Fibroblast of skin of right quadriceps (primary cell): ENCODE measurements at places on chromosomes 3 and 15.
A peak's percentile ranks its signal among the peaks of the same experiment; 100 is the strongest.

- DNase-seq, result peak; percentile 72
Measured at GRCh38 chr15:85473455-85473854, 93.1 kb downstream of the AKAP13 start.

GRCh38 chr3:10930666-10931040, 61.9 kb upstream of the SLC6A1 start:
- DNase-seq, result no peak

DNA sequence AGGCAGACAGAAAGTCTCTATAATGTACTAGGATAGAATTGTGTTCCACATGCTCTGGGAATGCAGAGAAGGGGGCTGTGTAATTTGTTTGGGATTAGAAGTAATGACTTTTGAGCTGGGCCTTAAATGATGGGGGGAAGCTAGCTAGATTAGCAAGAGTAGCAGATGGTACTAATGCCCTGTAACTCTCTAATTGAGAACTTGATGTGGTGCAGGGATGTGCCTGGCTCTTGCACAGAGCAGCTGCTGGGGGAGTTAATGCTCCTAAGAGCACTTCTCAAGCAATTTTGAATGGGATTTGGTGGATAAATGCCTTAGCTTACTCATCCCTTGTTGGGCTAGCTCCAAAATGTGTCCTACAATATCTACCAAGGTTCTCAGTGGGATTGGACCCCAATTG, 12.4 kb upstream of the SYN2 start:
- DNase-seq, result no peak

DNA sequence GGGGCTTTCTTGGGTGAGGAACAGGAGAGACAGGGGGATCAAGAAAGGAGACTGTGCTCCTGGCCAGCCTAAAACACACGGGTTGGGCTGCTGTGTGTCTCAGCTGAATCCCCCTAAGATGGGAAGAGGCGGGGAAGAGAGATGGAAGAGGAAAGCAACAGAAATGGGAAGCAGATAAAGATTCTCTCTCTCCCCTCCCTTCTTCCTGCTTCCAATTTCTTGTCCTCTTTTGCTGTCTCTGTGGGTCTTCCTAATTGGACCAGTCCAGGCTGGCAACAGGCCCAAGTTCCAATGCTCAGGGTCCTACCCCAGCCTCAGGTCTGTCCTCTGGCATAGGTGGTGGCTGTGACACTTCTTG, 7.1 kb downstream of the ISLR2 start:
- no peak for DNase-seq

GRCh38 chr3:14494279-14494972, 45.7 kb downstream of the GRIP2 start:
- no peak for DNase-seq

DNA sequence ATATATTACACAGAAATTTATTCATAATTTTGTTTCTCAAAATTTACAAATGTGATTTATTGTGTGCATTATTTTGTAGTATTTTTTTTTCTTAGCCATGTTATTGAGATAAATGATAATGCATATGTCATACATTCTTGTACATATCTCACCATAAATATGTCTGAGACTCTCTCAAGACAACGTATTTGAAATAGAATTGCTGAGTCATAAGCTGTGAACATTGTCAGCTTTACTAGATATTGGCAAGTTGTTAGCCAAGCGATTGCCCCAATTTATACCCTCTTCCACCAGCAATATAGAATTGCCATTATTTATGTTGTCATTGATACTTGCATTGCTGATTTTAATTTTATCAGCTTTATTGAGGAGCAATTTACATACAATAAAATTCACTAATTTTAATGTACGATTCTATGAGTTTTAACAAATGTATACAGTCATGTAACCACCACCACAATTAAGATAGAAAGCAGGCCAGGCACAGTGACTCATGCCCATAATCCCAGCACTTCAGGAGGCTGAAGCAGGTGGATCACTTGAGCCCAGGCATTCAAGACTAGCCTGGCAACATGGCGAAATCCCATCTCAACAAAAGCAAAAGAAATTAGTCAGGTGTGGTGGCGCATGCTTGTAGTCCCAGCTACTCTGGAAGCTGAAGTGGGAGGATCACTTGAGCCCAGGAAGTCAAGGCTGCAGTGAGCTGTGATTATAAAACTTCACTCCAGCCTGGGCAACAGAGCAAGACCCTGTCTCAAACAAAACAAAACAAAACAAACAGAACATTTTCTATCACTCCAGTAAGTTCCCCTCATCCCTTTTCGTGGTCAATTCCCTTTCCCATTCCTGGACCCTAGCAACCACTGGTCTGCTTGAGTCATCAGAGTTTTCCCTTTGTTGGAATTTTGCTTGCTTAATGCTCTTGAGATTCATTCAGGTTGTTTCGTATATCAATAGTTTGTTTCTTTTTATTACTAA, 373.1 kb downstream of the MFSD1 start:
- peak; percentile 18 for DNase-seq

- DNase-seq, result peak; percentile 97
Measured at GRCh38 chr3:170414202-170414663, 4.4 kb upstream of the CLDN11 start.

- peak; percentile 8 for DNase-seq
Measured at GRCh38 chr3:117322866-117323265, 613.3 kb downstream of the TUSC7 start.

GRCh38 chr15:43330780-43331087, 361 bp upstream of the LCMT2 start:
- no peak for DNase-seq

DNA sequence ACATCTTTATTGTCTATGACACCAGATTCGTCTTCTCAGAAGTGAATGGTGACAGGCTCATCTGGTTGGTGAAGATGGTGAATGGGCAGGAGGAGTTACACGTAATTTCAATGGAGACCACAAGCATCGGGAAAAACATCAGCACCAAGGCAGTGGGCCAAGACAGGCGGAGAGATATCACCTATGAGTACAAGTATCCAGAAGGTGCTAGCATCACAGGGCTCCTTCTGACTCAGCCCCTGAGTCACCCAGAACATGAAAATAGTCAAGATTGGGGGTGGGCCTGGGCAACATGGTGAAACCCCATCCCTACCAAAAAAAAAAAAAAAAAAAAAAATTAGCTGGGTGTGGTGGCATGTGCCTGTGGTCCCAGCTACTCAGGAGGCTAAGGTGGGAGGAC, 32.6 kb downstream of the TGM4 start:
- no peak for DNase-seq

DNA sequence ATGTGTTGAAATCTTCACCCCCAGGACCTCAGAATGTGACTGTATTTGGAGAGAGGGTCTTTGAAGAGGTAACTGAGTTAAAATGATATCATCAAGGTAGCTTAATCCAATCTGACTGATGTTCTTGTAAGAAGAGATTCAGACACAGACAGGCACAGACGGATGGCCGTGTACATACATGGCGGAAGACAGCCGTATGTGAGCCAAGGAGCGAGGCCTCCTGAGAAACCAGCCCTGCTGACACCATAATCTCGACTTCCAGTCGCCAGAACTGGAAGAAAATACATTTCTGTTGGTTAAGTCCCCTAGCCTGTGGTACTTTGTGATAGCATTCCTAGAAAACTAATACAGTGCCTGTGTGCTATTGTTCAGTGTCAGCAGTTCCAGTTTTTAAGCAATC, 73.6 kb downstream of the APBA2 start:
- no peak for DNase-seq

DNA sequence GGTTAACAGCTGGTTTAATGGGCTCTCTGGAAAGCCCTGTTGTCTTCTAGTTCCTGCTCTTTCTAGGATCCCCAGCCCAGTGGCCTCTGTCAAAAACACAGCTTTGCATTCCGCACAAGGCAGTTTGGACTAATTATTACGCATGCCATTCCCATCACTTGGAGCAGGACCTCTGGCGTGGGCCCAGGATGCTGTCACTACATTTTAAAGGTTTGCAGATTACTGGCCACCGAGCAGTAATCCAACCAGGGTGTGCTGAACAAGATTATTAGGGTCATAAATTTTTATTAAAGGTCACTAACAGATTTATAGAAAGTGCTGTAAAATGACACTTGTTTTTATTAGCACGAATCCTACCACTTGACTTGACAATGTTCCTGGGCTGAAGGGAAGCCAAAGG, 143.6 kb upstream of the SLC6A11 start:
- DNase-seq, result no peak

DNA sequence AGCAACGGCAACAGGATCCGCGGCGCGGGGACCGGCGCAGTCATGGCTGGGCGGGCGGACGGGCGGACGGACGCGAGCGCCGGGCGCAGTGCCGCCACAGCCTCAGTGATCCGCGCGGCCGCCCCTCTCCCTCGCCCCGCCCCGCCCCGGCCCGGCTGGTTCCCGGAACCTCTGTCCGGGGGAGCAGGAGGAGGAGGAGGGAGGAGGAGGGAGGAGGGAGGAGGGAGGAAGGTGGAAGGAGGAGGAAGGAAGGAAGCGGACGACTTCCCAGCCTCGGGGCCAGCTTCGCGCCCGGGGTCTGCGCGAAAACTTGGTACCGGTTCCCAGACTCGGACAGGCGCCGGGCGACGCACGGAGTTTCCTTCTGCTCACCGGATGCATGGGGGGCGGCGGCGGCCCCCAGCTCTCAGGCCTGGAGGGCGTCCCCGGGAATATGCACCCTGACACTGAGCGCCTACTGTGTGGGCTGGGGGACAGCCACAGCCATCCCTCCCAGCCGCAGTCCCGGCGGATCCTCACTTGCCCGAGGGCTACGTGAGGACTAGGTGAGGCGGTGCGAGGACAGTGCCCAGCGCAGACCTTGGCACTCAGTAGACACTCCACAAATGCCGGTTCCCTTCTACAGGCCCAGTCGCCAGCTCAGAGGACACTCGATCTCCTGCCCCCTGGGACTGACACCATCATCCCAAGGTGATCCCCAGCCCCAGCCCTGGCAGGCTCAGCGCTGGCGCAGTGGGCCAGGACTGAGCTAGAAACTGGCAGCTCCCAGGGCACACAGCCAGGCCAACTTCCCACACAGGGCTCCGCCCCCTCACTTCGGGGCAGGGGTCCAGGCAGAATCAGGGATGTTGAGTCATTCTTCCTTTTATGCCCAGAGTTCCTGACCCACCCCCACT, at the start of gene SHISA5:
SHISA5 (minus strand) TSS at position 124 of the 896 bp plus-strand sequence; CDS start at position 44, 80 bp downstream.
- DNase-seq, result peak; percentile 75

- DNase-seq, result no peak
Measured at GRCh38 chr3:150825192-150825915, 62.4 kb upstream of the SIAH2 start.

DNA sequence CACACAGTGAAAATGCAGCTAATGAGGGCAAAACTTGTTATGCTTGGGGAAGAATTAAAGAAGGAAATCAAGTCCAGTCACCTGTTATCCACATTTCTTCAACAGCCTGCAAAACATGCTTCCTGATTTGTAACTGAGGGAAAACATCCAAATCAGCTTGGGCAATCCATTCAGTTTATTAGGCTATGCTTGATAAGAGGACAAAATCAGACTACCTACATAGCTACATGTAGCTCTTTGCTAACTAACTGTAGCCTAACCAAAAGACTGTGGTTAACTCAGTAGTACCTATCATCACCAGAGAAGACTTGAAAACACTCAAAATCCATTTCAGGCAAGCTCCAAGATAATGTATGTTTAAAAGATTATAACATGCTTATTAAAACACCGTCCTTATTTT, 436.4 kb downstream of the SHQ1 start:
- no peak for DNase-seq

GRCh38 chr3:194879991-194880939, 194.6 kb downstream of the FAM43A start:
- peak; percentile 49 for DNase-seq

DNA sequence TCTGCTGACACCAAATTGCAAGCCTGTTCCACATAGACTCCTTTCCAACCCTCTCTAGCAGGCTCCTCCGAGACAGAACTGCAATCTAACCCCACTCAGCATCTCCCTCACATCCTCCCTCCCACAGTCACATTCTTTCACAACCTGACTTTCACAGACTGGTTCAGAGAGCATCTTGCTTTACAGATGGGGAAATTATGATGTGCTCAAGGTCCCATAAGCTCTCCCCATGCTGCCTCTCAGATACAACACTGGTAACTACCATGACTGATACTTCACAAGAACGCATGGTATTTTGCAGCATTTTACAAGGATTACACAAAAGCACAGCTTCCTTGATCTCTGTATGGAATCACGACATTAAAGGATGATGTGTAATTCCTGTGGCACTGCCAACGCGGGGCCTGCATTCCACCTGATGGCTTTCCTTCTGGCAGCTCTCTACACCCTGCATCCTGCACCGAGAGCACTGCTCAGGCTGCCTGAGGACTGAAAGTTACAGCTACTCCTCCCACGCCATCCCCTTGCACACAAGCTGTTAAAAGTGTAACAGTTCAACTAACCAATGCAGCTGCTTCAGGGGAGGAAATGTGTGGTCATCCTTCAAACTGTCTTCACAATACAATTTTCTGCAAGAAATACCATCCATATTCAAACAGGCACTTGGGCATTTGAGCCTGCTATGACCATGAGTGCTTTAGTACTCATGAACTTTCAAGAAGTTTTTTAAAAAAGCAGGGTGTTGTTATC, 27.6 kb downstream of the TBC1D2B start:
- DNase-seq, result peak; percentile 86

DNA sequence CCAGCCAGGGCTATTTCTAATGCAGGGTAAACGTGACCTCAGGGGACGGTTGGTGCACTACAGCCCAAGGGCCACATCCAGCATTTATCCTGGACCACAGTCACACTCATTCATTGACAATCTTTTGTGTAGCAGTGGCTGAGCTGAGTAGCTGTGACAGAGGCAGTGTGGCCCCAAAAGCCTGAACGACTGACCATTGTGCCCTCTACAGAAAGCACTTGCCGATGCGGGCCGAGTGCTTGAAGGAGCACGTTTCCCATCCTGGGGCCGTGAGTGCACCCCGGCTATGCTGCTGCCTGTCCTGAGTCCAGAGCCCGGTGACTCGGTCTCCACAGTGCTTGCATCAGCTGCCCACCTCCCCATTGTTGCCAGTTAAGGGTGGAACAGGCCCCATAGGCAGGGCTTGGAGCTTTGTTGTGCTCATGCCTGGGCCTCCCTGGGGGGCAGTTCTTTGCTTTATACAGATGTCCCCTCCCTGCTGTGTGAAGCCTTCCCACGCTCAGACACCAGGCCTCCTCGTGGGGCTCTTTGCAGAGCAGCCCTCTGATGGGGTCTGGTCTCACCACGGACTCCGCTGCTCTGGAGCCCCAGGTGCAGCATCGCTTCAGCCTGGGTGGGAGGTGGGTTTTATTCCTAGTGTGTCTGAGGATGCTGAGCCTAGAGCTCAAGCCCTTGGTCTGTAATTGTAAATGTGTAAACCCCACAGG, 13.0 kb upstream of the SNRPA1 start:
- no peak for DNase-seq

- DNase-seq, result no peak
Measured at GRCh38 chr3:52495777-52496602, 852 bp downstream of the STAB1 start.

GRCh38 chr15:90178468-90179435, 22.4 kb upstream of the SEMA4B start:
- no peak for DNase-seq

DNA sequence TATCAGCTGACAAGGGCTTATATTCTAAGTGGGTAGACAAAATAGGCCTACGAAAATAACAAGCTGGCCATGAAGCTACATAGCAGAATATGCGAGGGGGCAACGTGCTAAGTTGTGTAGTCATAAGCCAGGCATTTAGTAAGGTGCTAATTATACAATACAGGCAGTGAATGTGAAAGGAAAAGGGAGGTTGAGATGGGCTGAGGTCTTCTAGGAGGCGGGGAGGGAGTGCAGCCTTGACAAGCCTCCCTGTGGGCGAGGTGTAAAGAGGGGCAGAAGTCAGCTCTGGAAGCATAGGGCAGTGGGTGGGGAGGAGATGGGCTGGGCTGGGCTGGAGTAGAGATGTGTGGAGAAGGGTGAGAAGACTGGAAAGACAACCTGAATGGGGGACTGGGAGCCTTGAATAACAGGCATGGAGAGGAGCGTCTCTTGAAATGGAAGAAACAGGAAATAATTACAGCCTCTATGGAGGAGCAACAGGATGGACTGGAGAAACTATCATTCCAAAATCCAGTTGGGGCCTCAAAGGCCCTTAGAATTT, 1.2 kb downstream of the TIGIT start:
- no peak for DNase-seq
